ENCODE measurements at places on chromosomes 2 and 18.

DNA sequence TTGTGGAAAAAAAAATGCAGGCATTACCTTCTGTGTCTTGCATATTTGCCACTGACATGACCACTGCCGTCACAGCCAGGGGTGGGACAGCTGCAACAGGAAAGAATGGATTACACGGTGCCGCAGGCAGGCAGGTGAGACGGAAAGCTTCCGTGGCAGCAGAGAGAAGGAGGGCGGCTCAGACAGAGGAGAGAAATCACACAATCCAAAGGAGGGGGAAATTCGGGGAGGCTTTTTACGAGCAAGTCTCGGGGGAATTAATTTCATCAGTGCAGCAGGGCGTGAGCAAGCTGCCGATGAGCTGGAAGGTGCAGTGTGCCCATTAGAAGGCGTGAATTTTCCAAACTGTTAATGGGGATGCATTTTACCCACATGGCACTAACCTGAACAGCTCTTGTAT, 234.8 kb upstream of the PXDN start:
- no peak for DNase-seq

- no peak for DNase-seq
Observed at GRCh38 chr2:71216501-71216900, 10.4 kb downstream of the PAIP2B start.

GRCh38 chr2:203225423-203226039, 13.3 kb upstream of the CYP20A1 start:
- peak; percentile 23 for DNase-seq

DNA sequence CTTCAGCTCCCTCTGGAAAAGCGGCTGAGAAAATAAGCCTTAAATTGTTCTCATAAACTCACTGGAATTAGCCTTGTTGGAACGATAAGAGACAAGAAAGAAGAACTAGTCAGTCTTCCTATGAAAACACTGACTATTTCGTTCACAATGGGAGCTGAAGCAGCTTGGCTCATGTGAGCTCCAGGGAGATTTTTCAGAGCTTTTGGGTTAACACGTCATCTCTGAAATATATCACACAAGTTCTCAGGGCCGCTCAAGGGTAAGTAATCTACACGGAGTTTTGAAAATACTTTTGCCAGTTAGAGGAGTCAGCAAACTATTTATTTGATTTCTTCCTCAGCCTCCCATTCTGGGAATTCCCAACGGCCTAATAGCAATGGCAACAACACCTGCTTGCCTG, 316.2 kb upstream of the MGAT5 start:
- no peak for DNase-seq

DNA sequence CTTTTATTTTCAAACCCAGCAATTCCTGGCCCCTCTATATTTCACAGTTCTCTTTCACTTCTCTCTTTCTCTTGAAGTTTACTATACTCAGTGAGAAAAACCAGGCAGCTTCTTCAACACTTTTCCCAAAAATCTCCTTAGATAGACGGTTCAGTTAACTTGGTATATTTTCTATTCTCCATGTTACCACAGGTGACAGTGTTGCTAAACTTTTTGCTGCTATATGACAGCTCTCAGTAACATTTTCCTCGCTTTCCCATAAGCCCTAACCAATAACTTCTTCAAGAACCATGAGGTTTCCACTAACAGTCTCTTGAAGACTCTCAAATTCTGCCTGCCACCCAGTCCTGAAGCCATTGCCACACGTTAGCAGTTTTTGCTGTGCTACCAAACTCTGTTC, 45.8 kb downstream of the CYBRD1 start:
- no peak for DNase-seq

GRCh38 chr2:111178730-111179405, 58.2 kb downstream of the BCL2L11 start:
- no peak for DNase-seq

DNA sequence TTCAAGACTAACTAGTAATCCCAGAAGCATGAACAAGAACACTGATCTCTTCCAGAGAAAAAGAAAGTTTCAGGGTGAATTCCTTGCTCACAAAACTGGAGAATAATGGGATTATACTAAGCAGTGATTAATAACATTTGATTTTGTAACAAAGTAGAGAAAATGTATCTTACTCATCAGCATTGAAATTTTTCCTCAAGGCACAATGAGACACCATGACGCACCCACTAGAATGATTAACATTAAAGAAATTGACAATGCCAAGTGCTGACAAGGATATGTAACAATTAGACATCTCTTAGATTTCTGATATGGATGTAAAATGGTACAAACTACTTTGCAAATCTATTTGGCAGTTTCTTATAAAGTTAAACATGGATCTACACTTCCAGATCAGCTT, 101.1 kb upstream of the EPHA4 start:
- no peak for DNase-seq

DNA sequence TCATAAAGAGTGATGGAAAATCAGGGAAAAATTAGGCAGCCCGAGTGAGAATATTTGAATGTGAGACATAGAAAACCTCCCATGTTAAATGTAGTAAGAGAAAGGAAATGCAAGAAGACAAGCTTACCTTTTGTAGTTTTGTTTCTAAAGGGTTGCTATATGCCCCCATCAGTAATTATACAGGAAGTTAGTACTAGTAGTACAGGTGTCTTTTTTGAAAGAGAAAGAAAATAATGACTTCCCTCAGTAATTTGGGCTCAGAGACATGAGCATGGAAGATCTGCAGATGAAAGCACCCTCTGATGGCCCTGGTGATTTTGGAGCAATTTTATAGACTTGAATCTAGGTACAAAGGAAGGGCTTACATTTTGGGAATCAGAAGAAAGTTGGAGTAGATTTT, 80.8 kb downstream of the RHBDD1 start:
- no peak for DNase-seq

- DNase-seq, result no peak
Observed at GRCh38 chr2:51994123-51994763, 962.3 kb upstream of the NRXN1 start.

DNA sequence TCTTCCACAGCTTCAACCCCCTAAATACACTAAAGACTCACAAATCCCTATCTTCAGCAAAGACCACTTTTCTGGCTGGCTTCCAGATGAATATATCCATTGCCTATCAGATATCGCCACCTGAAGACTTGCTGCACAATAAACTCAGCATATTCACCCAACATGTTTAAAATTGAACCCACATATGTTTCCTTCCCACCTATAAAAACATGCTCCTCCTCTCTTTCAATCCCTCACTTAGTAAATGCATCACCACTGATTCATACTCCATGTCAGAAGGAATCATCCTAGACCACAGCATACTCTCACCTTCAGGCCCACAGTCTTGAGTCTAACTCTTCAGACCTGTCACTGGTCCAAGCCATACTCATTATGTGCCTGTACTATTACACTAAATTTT, 5.3 kb downstream of the SPC25 start:
- DNase-seq, result no peak

- DNase-seq, result no peak
Observed at GRCh38 chr2:128879161-128879560, 560.5 kb upstream of the HS6ST1 start.

DNA sequence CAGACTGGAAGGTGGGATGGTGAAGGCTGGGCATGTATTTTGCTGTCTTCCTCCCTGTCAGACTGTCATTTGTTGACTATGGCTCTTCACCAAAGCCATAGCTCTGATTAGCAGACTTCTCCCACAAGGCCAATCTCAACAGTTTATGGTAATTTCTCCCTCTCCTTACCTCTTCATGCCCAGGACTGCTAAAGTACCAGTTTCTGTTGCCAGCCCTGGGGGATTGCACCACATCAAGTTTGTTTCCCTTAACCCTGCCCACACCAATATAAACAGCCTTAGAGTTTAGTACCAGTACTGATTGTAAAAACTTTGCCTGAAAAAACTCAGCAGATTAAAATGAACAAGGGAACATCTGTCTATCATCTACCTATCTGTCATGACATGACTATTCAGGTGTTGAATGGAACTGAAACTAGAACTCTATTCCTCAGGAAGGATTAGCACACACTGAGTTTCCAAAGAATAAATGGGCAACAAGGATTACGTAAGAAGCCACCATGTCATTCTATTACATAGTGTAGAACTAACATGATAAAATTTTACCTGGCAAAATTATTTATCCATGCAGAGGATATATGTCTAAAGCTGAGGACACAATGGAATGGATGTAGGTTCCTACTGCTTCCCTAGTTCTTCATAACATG, 13.7 kb downstream of the FEZ2 start:
- no peak for DNase-seq

DNA sequence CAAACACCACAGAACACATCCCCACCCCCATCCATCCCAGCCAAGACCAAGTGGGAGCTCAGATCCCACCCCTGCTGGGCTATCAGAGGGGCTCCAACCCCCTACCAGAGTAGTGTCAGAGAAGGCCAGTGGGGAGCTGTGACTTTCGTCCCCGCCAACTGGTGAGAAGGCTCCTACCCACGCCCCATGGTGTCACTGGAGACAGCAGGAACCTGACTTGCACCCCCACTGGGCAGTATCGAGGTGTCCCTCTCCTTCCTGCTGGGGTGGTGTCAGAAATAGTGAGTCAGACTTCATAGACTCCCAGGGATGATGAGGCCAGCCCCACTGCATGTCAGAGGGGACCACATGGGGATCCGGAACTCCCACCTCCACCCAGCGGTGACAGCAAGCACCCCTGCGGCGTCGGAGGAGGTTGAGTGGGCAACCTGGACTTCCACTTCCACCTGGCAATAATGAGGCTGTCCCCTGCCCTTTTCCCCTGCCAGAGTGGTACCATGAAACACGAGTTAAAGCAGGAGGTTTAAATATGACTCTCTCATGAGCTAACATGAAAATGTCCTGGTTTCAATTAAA, 106.7 kb downstream of the CTIF start:
- DNase-seq, result no peak

DNA sequence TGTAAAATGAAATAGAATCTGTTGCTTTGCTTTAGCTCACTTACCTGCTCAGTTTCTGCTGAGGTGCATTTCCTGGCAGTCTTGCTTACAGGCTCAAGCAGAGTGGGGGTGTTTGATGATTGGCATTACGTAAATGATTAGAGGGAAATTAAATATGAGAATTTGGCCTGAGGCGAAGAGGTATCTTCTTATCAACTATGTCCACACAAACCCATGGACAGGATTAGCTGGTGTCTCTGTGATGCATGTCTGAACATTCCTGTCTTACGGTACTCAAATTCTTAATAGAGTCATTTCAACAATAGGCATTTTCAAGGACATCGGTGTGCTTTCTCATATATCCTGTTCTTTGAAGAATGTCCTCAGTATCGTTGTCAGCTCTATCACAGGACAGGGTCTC, 102.1 kb downstream of the PRPF40A start:
- no peak for DNase-seq

DNA sequence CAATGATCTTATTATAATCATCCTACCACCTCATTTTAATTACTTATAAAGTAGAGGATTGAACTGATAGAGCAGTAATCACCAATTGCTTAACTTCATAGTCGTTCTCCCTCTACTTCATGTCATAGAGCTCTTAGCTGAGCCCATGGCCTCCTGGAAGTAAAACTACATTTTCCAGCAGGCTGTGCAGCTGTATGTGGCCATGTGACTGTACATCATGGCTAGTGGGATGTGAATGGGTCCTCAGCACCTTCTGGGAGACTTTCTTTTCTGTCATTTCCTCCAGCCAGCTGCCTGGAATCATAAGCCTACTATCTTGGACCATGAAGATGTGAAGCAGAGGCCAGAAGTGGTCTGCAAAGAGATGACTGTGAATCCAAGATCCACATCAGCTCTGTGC, 128.7 kb upstream of the SKOR2 start:
- DNase-seq, result no peak

DNA sequence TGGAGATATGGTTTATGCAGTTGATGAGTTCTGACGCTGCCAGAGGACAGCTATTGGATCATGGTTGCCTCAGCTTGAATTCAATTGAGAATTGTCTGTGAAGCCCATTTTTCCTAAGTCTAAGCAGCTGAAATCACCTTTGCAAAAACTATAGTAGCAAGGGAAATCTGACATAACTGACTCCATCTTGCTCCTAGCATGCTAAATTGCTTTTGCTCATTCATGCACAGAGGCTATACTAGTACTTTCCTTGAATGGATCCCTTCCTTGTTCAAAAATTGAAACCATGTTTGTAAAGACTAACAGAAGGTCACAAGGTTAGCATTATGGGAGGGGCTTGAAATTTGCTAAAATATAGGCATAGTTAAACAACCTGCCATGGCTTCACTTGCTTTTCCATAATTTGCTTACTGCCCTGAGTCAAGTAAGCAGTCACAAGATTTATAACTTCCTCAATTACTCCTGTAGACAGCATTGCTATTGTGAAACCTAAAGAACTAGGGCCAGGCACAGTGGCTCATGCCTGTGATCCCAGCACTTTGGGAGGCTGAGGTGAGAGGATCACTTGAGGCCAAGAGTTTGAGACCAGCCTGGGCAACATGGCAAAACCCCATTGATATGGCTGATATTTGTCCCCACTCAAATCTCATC, 41.2 kb downstream of the CHRNA1 start:
- DNase-seq, result no peak

DNA sequence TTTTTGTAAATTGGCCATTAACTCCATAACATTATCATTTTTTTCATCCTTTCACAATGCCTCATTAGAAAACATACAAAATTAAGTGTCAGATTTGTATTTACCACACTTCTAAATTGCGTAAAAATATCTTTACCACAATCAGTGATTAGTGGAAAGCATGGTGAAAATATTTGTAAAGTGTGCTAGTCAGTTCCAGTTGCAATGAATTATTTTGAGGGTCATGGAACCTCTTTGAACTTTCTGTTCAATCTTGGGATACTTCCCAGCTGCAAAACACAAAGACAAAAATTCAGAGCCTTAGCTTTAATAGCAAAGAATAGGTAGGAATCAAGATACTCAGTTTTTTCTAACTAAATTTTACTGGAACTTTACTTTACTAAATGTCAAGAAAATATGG, 4.0 kb upstream of the COL3A1 start:
- DNase-seq, result no peak

DNA sequence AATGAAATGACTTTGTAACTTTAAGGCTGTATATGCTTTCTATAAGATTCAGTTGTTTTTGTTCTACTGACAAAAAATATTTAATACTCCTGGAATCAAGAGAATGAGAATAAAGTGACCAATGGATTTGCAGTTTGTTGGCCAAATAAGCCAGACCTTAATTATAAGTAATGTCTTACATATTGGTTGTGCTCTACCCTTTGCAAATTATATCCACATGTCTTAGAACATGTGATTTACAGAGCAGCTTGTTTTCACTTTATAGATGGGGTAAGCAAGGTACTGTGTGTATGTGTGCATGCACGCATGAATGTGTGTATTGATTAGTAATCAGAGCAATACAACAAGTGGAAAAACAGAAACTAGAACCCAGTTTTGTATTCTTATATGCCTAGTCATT, 59.1 kb downstream of the RMDN2 start:
- DNase-seq, result no peak

GRCh38 chr2:173305303-173305702, 49.4 kb upstream of the CDCA7 start:
- DNase-seq, result no peak

DNA sequence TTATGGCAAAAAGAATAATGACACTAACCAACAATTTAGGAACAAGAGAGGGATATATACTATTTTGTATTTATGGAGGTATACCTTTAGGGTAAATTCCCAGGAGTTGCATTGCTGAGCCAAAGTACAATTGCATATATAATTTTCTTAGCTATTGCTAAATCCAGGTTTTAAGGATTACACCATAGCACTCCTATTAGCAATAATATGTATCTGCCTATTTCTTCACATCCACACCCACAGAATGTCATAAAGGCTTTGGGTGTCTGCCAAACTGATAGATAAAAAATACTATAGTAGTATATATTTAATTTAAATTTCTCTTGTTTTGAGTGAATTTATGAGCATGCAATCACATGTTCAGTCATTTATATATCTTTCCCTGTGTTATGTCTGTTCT, 11.5 kb upstream of the SERPINB13 start:
- no peak for DNase-seq
